ENCODE measurements at places on chromosomes 12 and 14.

- DNase-seq = no peak
Observed at GRCh38 chr12:28578833-28579252, 388.6 kb downstream of the CCDC91 start.

DNA sequence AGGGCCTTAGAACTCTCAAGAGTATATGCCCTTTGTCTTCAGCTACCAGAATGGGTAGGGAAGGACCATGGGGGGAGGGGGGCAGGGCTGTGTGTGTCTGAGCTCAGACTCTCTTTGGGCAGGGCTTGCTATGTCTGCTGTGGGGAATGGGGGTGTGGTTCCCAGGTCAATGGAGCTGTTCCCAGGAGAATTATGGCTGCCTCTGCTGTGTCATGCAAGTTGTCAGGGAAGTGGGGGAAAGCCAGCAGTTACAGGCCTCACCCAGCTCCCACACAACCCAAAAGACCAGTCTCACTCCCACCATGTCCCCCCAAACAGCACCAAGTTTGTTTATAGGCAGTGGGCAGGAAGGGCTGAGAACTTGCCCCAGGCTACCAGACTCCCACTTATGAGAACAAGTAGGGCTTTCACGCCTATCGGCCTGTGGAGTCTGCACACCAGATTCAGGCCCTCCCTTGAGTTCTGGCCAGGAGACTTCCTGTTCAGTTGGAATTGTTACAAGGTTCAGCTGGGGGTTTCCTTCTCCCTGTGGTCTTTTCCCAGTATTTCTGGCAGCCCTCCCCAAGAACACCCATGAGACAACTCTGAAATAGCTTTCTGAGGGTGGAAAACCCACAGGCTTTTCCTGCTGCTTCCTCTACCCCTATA lies 6.1 kb upstream of the SERPINA11 start:
- DNase-seq = no peak

- DNase-seq = no peak
Observed at GRCh38 chr14:95101736-95102679, 55.3 kb downstream of the DICER1 start.

GRCh38 chr12:67525617-67525884 lies 123.0 kb upstream of the DYRK2 start:
- no peak for DNase-seq

DNA sequence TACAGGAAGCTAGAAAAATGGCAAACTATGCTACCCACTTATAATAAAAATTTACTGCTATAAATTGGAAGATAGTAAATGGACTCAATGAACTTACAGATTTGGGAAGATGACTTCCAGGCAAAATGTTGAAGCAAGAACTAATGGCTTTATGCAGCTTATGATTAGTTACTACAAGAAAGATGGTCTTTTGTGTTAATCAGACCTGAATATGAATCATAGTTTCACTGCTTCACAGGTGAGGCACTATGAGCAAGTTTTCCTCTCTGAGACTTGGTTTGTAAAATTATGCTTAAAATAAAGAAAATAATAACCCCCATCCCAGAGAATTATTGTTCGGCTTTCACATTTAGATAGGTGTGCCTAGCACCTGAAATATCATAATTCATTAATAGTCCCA lies 19.8 kb upstream of the DCN start:
- DNase-seq = no peak

DNA sequence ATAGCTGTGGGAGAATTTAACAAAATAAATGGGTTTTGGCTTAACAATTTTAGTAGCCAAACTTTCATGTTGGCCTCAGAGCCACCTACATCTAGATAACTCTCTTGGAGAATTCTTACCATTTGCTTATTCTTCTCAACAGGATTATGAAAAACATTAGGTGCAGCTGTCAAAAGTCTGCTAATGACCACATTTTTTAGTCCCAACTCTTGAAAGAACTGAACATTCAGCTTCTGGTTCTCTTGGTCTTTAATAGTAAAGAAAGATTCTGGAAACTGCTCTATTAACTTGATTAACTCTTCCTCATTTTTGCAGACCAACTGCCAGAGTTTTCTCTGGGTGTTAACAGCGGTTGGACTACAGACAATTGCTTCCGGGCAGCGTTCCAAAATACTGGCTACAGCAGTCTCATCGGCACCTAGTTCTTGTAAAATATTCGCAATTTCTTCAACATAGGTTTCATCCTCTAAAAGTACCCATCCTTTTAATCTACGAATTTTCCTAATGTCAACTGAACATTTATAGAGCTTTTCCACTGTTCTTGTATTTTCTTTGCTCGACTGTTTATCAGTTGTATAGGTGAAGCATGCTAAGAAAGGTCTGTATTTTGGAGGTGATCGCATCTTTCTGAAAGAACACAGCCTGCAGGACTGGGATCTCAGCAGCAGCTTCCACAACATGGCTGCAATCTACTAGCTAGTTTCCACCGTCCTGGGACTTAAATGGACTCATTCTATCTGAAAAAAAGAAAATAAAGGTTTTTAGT lies 8.7 kb downstream of the MTERF2 start:
- DNase-seq = peak; percentile 56

DNA sequence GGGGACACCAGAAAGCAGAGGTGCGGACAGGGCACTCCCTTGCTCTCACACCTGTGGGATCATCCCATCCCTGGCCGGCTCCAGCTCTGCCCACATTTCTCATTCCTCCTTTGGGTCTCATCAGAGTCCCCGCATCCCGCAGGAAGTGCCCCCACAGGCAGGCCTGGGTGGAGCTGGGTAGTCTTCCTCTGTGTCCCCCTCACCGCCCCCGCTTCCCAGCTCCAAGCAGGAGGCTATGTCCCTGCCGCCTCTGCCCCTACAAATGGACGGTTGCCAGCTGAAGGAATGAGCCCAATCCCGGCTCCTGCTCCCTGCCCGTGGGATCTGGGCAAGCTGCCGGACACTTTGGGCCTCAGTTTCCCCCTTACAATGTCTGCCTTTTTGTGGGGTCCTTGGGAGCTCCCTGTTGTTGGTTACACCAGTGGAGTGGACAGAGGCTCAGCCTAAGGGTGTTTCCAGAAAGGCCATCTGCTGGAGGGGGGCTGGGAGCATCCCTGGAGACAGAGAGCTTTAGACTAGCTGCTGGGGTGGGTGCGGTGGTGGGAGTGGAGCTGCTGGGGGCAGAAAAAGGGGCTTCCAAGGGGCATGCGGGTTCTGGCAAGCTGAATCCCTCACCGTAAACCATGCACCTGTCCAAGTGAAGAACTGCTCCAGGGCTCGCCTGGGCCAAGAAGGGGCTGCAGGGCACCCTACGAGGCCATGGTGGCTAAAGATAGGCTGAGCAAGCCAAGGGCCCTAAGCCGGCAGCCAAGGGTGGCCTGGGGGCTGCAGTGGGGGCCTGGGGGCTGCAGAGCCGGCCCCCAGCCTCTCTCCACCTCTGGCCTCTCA lies 7.9 kb upstream of the GPR132 start:
- DNase-seq = no peak

- DNase-seq = no peak
Observed at GRCh38 chr14:55699131-55700057, 119.4 kb downstream of the KTN1 start.

DNA sequence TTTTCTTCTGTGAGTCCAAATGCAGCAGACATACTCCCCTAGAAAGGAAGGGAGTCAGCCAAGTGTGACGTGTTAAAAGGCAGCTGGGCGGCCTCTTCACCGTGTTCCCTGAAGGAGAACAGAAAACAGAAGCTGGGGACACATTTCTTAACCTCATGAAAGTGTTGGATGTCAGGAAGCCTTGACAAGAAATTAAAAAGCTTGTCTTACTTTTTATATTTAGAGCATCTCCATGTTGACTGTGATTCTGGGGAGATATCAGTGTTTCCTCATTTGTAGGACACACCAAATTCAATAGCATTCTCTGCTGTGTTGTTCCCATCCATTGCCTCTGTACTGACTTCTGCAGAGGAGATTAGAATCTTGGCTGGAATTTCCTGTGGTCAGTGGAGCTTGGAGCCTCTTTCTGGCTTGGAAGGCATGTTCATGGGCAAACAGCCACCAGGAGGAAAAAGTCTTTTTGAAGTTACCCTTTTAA lies 93.7 kb downstream of the RMST start:
- DNase-seq = peak; percentile 59

GRCh38 chr12:48279601-48280000 lies 71.1 kb downstream of the ZNF641 start:
- DNase-seq = no peak

DNA sequence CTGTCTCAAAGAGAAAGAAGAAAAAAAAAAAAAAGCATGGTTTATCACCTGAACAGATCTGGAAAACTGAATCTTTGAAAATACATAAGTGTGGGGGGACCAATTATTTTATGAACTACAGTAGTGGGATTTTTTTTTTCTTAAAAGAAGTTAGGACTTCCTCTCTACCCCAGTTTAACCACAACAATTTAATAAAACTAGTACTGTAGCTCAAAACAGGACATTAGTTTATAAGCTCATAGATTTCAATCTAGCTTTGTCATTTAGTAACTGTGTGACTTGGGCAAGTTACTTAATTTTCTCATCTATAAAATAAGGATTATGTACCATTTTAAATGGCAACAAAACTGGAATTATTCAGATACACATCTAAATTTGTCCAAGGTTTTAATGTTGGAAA lies 23.5 kb upstream of the ARID4A start:
- no peak for DNase-seq

DNA sequence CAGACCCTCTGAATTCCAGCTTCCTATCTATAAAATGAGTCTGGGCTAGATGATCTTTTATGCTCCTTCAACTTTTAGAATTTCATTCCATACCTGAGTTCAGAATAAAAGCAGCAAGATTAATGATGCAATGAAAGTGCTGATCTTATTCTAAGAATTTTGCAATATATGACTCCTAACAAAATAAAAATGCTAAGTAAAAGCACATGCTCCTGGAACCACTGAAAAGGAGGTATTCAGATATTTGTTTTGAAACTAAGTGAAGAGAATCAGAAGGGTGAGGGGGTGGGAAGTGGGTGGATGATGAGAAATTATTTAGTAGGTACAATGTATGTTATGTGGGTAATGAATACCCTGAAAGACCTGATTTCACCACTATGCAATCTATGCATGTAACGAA lies 216.6 kb downstream of the PTPRO start:
- DNase-seq = no peak

- DNase-seq = no peak
Observed at GRCh38 chr12:120649442-120650232, 9.2 kb downstream of the CABP1 start.

GRCh38 chr14:30214014-30214413 lies 286.4 kb upstream of the PRKD1 start:
- no peak for DNase-seq

GRCh38 chr12:67721248-67721647 lies 72.7 kb downstream of the DYRK2 start:
- DNase-seq = peak; percentile 87

Data from NCI-H2029 treated with DMSO at 0.1 percent for 48 hours (cell line).